ENCODE measurements at places on chromosomes 1 and 21. TPM values are rescaled to one million over a fixed set of nuclear protein-coding genes. Genes with fewer than 3 reads are reported as not detected.

Gene SPATA45
- not detected for total RNA-seq

Gene CLEC20A
- total RNA-seq = not detected

Gene ZNF683
- total RNA-seq = not detected

Gene OR2G3
- total RNA-seq = not detected

Gene PPFIA4
- 1.1 TPM for total RNA-seq

Gene S100A16
- not detected for total RNA-seq

DNA sequence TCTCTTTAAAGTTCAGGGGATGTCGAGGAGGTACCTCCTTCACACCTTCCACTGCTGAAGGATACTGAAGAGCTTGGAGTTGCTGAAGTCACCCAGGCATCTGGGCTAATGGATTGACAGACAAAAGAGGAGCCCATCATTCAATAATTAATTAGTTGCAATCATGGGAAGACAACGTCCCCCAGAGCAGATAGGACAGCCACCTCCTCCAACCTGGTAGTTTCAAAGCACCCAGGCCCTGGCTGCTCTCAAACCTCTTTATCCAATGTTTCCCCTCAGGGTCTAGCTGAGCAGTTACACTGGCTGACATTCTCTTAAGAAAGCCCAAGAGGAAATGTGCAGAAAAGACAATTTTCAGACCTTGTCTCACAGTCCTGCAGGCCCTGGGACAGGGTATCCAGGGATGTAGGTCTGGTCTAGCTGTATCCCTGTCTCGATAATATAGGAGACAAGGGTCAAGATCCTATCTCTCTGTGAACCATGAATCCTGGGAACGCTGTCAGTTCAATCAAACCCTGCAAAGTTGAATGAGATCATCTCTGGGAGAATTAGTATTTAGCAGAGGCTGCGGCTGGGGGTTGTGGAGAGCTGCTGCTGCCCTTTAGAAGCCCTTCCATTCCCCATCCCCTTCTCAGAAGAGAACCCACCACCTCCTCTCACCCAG, 1.1 kb downstream of the TSPAN2 start:
- DNase-seq = no peak

GRCh38 chr21:42228709-42229220, 9.8 kb downstream of the ABCG1 start:
- DNase-seq = no peak

DNA sequence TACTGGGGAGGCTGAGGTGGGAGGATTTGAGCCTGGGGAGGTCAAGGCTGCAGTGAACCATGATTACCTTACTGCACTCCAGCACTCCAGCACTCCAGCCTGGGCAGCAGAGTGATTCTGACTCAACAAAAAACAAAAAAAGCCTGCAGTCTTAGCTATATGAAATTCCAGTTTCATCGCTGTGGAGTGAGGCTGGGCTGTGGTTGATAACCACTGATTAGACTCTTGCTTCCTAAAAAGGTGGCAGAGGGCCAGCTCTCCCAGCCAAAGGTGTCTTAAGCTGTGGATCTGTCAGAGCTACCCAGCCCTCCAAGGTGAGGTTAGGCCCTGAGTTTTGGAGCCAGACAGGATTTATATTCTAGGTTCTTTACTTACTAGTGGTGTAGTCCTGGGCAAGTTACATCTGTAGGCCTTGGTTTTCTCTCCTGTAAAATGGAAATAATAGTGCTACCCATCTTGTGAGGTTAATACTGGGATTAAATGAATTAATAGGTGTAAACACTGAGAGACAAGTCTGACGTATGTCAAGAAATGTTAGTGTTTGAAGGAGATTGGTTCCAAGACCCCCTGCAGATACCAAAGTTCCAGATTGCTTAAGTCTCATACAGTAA, 35.9 kb downstream of the TMCC2 start:
- DNase-seq = no peak

DNA sequence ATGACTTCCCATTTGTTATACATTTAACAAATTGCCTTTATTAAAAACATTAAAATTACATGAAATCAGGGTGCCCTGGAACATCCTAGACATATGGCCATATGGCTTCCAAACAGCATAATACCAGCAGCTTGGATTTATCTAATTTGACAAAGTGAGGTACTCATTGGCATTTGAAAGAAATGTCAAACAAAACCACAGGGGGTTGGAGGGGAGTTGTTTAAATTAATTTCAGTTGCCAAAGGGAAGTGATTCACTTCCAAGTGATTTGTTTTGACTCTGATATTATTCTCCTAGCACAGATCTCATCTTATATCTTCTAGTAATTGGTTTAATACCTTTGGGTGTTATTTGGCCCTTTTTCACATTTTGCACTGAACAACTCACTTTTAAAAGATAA, 24.5 kb upstream of the POU2F1 start:
- no peak for DNase-seq

DNA sequence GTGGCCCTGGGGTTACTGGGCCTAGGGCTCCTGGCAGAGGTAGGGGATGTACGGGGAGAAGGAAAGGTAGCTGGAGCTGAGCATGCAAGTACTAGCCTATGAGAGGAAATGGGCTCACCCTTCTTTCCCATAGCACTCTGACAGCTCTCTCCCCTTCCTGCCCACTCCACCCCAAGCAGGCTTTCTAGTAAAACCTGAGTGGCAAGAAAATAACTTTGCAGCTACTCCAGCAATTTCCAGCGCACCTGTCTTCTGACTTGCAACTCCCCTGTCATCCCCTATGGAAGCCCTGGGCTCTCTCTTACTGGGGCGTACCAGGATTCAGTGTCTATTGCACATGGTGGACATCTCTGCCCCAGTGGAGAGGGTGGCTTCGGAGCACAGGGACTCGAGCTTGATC, 6.7 kb upstream of the IVL start:
- DNase-seq = no peak

DNA sequence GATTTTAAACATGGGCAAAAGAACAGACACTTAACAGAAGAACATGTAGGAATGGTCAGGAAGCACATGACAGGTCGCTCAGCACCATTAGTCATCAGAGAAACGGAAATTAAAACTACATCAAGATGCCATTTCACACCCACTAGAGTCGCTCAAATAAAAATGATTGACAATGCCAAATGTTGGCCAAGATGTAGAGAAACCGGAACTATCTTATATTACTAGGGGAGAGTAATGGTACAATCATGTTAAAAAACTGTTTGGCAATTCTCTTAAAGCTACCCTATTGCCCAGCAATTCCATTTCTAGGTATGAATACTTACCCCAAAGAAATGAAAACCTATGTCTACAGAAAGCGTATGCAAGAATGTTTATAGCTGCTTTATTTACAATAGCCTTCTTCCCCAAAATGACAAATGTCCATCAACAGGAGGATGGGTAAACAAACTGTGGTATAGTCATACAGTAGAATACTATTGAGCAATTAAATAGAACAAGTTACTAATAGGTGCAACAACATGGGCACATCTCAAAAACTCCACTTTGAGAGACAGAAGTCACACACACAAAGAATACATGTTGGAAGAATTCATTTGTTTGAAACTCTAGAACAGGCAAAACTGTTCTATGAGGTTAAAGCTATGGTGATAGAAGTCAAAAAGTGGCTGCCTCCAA, 92.8 kb downstream of the ETS2 start:
- DNase-seq = no peak

- no peak for DNase-seq
Measured at GRCh38 chr21:30234643-30235042, 18.7 kb upstream of the CLDN8 start.

- DNase-seq = no peak
Measured at GRCh38 chr1:23035823-23036452, 16.7 kb downstream of the KDM1A start.

DNA sequence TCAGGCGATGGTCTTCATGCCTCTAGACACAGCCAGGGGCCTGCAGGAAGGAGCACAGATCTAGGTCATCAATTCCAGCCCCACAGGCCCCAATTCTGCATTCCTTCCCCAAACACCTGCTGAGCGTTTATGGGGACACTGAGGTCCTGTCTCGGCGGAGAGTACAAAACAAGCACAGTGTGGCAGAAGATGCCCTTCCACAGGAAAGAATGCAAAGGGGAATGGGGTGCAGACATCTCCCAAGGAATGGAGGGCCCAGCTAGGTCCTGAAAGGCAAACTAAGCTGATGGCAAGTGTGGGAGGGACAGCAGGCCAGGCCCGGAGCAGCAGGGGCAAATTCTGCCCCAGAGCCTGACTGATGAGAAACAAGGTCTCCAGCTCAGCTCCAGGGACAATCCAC, 3.5 kb upstream of the S100A8 start:
- no peak for DNase-seq

GRCh38 chr1:205283270-205284147, 38.0 kb downstream of the NUAK2 start:
- no peak for DNase-seq

DNA sequence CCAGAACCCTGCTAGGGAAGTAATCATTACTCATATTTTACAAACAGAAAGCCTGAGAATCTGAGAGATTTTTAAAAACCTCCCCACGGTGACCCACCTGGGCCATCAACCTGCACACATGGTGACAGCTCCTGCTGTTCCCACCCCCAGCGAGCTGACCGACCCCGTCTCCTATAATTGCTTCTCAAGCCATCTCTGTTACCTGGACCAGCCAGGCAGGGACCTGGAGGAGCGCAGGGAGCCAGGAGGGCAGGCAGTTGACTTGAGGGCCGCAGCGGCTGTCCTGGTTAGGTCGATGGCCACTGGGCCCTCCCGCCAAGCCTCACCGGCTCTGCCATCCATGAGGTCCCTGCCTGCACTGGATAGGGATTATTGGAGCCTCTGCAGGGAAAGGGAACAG, 7.7 kb downstream of the TFF2 start:
- no peak for DNase-seq
